ENCODE measurements at places on chromosomes 2 and 18.

DNA sequence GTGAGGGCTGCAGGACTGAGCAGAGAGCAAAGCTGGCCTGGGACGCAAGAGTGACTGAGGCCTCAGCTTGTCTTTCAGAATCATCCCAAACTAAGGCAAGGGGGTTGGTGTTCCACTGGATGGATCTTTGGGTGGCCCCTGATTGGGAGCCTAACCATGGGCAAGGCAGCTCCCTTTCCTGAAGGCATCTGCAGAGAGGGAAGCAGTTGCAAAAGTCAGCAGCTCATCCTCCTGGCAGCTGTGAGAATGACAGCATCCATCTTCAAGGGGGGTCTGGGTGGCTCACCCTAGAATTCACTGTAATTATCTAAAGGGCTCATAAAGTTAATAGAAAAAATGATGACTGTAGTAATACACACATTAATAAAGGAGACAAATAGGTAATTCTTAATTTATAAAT is 46.5 kb upstream of the RAB31 start:
- no peak for DNase-seq

GRCh38 chr2:105849431-105850179 is 104.9 kb downstream of the NCK2 start:
- no peak for DNase-seq

DNA sequence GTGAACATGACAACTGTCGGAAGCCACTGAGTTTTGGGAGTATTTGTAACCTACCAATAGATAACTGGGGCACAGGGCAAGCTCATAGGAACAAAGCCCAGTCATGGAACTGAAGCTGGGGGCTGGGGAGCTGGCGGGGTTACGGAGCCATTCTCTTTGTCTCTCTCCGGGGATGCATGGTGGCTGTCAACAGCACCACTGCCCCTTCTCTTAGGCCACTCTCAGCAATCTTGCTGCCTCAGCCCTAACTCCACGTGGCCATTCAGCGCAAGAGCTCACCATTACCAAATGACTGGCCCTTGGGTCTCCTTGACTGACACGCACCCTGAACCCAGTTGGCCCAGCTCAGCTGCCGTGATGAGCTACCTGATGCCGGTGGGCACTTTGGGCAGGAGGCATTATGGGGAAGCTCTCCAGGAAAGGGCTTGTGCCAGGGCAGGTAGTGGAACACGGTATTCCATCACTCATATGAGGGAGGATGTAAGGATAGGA is 33.6 kb upstream of the ODC1 start:
- no peak for DNase-seq

- DNase-seq: no peak
Observed at GRCh38 chr2:236257575-236257974, 6.6 kb downstream of the ASB18 start.

DNA sequence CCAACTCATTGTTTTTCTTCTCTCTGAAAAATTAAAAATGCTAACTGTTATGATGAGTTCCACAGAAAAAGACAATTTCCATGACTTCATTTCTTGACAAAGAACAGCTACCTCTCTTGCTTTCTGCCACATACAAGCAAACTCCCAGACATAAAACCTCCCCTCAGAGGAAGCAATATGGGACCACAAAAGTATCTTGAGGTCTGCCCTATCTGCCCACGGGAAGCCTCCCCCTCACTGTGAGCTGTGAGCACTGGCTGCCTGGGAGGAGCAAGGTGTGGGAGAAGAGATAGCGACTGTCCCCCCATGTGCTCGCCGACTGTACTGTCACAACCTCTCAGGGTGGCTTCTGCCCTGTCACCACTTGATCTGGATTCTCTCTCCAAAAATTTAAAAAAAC is 69.7 kb upstream of the NRP2 start:
- no peak for DNase-seq

- DNase-seq: no peak
Observed at GRCh38 chr2:75522543-75523312, 38.0 kb downstream of the EVA1A start.

DNA sequence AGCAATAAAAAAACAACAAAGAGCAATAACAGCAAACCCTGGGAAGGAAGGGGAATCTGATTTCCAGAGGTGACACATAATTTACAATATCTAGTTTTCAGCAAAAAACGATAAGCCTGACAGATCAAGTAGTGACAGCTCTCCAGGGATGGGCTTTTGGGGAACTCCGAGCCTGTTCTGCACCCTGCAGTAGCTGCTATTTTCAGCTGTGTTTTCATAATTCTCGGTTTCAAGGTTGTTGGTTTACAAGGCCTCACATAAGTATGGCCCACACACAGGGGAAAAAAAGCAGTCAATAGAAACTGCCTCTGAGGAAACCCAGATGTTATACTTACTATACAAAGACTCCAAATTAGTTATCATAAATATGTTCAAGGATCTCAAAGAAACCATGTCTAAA is 67.7 kb upstream of the CTLA4 start:
- no peak for DNase-seq

- no peak for DNase-seq
Observed at GRCh38 chr2:236548179-236548921, 21.3 kb upstream of the ACKR3 start.

GRCh38 chr2:172215172-172215935 is 112.7 kb upstream of the DLX2 start:
- no peak for DNase-seq

GRCh38 chr2:237651761-237652160 is 24.4 kb downstream of the LRRFIP1 start:
- DNase-seq: no peak

DNA sequence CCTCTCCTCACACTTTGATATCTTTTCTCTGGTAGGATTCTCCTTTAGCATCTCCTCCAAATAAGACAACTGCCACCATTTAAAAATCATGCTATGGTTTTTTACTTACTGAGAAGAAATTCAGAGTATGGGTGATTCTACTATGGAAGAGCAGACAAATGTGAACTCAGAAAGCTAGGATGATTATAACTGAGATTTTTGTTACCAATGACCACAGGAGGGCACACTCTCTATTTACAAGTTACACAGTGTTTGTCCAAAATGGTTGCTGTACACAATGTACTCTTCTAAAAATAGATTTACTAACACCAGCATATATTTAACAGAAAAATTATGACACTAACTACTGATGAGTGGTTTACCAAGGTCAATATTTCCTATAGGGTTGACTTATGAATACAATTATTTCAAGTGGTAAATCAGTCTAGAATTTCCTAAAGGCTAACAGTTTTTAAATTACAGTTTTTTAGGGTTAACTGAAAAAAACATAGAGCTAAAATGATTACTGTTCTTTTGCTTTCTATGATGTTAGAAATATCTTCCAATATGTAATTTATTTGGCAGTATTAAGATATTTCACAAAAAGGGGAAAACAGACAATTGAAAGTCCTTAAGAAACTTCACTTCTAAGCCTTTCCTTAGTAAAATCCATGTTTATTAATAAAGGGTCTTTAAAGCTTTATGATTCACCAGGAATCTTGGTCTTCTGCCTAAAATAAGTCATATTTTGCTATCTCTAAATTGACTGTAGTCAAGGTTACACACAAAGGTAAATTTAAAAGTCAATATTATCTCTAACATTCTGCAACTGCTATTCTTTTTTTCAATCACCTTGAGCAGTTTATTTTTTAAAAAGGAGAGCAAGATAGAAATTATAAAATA is 57.2 kb downstream of the MAP4K3 start:
- DNase-seq: no peak

GRCh38 chr2:160538559-160539355 is 45.1 kb upstream of the RBMS1 start:
- DNase-seq: no peak

- no peak for DNase-seq
Observed at GRCh38 chr2:142938240-142938639, 60.8 kb downstream of the KYNU start.

DNA sequence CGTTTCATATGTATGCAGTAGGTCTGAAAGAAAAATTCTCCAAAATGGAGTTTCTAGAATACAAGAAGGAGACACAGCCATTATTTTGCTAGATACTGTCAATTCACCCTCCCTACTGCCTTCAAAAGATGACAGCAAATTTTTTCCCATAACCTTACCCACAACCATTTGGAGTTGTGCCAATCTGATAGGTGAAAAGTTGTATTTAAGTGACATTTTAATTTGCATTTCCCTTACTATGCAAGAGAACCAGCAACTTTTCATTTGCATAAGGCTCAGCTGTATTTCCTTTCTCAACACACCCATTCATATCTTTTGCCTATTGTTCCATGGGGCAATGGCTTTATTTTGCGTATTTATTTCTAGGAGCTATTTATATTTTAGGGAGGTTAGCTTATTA is 31.4 kb upstream of the IL18RAP start:
- DNase-seq: no peak

DNA sequence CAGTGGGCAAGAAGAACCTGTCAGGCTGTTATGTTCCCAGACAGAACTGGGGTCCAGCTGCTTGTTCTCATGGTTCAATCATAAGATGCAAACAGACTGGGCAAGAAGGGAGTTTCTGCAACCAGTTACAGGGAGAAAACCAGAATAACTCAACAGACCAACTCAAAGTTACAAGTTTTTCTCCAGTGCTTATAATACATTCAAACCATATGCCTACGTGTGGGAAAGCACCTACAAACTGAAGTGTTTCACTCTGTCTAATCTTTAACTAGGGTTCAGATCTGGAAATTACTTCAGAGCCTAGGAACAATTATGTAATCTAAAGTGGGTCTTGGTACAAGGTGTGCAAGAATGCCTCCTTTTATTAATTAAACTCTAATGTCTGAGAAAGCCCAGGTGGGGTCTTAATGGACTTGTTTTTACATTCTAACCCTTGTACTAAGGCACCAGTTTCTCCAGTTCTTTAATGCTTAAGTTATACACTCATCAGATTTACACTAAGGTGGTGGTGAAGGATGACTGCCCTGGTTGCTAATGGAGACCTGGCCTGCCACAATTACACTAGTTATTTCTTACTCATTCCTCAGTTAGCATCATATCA is 951.9 kb downstream of the TSN start:
- DNase-seq: no peak

DNA sequence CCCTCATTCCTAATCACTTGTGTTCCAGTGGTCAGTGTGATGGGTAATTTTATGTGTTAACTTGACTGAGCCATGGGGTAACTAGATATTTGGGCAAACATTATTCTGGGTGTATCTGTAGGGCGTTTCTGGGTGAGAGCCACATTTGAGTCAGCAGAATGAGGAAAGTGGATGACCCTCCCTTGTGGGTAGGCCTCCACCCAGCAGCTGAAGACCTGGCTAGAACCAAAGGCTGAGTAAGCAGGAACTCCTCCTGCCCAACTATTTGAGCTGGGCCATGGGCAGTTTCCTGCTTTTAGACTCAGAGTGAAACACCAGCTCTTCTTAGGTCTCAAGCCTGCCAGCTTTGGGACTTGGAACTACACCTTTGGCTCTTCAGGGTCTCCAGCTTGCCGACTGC is 141.8 kb downstream of the ACKR3 start:
- no peak for DNase-seq

DNA sequence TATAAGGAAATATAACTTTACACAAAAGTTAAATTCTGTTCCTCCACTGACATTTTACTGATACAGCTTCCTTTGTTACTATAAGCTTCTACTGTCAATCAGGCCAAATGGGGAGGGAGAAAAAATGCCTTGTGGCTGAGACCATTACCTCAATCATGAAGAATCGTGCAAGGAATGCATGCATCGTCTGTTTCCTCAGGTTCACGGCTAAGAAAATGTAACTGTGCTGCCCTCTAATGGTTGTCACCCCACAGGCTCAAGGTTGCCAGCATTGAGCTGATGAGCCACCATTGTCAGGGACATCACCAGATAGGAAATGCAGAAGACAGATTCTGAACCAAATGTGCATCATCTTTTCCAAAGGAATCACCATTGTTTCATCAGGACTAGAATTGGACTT is 426.9 kb downstream of the CDH2 start:
- peak; percentile 1 for DNase-seq

DNA sequence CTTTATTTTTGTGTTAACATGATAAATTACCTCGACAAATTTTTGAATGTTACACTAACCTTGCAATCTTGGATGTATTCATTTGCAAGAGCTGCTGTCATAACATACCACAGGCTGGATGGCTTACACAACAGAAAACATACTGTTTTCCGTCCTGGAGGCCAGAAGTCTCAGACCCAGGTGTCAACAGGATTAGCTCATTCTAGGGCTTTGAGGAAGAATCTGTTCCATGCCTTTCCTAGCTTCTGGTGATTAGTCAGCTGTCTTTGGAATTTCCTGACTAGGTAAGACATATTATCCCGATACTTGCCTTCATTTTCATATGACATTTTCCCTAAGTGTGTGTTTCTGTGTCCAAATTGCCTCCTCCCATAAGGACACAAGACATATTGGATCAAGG is 188.6 kb upstream of the CDH19 start:
- no peak for DNase-seq

DNA sequence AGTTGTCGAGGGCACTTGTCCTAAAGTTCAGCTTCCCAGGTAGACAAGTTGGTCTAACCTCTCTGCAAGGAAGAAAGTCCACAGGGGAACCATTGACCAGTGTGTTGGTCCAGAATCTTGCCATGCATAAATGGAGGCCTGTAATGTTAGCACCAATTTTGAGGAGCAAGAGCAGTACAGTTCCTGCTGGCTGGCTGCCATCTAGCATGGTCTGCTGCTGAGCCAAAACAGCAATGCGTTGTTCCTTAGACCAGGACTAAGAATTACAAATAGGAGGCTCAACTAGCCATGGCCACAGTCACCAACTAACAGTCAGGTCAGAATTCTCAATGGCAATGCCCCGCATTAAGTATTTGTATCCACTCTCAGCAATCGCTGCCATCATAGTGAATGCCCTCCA is 72.8 kb upstream of the WIPF1 start:
- no peak for DNase-seq

GRCh38 chr2:148578493-148578884 is 66.1 kb upstream of the EPC2 start:
- DNase-seq: no peak

- DNase-seq: no peak
Observed at GRCh38 chr2:189179570-189179950, at the start of gene COL5A2. TSS of gene COL5A2 (minus strand) at chr2:189179761. CDS start at chr2:189179604, 157 bp downstream.

DNA sequence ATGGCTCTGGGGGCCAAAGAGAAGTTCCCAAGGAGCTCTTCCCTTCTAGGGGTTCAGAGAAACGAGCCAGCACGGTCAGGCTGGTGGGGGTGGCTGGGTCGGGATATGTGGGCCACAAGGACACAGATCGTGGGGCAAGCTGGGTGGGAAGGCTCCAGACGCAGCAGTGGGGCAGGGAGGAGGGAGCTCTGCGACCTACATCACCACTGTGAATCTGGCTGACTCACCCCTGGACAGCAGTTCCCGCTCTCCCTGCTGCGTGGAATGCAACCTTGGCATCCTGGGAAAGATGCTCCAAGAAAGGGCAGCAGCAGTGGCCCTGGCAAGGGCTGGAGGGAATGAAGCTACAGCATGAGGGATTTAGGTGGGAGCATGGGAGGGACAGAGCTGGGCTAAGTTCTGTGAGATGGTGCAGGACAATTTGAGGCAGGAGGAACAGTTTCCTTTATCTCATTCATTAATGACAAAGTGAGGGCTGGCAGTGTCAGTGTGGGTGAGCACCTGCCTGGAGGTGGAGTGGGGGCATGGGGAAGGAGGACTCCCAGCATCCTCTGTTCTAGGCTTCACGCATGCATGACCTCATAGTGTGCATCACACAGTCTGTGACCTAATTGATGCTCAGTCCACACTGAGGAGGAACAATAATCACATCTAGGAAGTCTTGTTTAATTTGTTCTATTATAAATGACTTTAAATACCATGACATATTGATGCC is 25.0 kb downstream of the CELF4 start:
- DNase-seq: no peak
